ENCODE measurements at places on chromosomes 16 and 17.
A peak's percentile ranks its signal among the peaks of the same experiment; 100 is the strongest.

DNA sequence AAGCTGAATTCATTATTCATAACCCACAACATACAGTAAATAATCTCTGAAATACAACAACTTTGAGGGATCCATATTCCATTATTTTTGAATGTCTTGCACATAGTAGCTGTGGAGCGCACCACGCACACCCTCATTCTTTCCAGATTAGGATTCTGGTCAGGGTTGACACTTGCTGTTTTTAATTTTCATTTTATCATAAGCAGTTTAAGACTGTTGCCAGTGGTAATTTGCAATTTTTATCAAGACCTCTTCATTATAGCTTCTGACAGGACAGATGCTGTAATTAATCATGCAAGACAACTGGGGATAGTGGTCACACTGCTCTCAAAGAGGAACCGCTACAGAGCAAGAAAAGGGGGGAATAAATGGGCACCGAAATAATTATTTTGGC is 109.7 kb downstream of the TOX3 start:
- no peak for DNase-seq

- no peak for DNase-seq
These were observed 78.3 kb downstream of the DYNLRB2 start for GRCh38 chr16:80618862-80619648.

GRCh38 chr17:50361561-50362480 is 11.2 kb downstream of the MRPL27 start:
- no peak for DNase-seq

DNA sequence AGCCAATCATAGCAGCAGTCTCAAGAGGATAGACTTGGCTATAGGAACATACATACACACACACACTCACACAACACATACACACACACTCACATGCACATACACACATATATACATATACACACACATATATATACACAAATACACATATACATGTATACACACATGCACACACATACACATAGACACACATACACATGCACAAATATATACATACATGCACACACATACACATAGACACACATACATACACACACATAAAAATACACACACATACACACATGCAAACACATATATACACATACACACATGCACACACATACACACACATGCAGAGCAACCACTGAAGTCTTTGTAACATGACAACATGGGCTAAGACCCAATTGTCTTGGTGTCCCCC is 19.7 kb downstream of the CBLN1 start:
- no peak for DNase-seq

- no peak for DNase-seq
These were observed 32.3 kb upstream of the CAPN15 start for GRCh38 chr16:495127-495748.

GRCh38 chr17:43226393-43226792 is 2.0 kb downstream of the CCDC200 start:
- no peak for DNase-seq

GRCh38 chr17:67276075-67276474 is 31.1 kb upstream of the HELZ start:
- DNase-seq: no peak

DNA sequence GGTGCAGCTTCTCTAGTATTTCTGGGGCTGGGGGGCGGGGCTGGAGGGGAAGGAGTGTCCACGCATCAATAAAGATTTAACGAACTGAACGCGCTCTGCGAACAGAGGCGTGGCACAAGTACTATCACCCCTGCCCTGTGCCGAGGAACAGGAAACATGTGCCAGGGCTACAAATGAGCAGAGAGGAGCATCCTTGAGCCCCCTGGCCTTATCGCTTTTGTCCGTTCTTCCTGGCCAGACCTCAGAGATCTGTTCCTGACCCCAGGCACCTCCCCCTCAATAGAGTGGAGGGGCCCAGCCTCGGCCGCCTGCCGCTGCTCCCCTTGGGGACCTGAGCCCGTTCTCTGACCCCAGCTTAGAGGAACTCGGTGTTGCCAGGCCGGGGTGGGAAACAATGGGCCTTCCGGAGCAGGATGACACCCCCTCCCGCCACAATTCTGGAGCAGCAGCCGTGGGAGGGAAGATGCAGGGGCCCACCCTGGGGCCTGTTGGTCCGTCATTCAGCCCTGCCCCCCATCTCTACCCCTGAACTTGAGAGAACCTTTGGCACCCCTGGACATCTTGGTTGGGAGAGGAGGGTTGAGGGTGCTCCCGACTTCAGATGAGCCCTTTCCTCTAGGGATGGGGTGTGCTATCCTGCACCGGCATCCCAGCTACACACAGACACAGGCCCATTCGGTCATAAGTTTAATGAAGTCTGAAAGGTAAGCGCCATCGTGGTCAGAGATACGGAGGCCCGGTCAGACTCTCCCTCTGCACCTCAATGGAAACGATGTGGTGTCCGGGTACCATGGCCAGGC is 1.1 kb downstream of the NAA38 start:
- DNase-seq: no peak

GRCh38 chr17:43832168-43832975 is 574 bp downstream of the MPP3 start:
- peak; percentile 30 for DNase-seq

All from fibroblast of skin of left quadriceps (primary cell).